Neuronal stem cell (in vitro differentiated cells): ENCODE measurements at places on chromosomes 2 and 18.

GRCh38 chr18:33875029-33875565 is 297.1 kb downstream of the ASXL3 start:
- DNase-seq = no peak

- DNase-seq = no peak
Measured at GRCh38 chr2:17709897-17710296, 43.7 kb downstream of the SMC6 start.

DNA sequence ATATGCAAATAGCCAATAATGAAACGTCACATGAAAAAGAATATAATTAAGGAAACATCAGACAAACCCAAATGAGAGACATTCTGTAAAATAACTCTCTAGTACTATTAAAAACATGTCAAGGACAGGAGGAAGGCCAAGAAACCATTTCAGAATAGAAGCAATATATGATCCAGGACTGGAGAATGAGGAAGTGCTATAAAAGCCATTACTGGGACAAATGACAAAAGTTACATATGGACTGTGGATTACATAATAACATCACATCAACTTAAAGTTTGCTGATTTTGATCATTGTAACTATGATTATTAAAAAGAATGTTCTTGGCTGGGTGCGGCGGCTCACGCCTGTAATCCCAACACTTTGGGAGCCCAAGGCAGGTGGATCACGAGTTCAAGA is 81.3 kb downstream of the CRACDL start:
- no peak for DNase-seq

DNA sequence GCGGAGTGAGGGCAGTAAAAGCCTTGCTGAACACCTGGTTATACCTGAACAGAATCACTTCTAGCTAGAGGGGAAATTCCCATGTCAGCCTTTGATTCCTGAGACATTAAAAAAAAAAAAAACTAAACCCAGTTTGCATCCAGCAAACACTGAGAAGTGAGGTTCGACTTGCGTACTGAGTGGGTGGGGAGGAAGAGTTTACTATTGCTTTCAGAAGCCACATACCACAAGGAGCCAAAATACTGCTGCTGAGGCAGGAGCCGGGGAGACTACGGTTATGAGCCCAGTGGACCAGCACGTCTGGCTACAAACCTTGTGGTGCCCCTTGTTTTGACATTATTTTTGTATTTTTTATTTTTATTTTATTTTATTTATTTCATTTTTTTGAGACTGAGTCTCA is 2.7 kb downstream of the COLEC11 start:
- DNase-seq = no peak

DNA sequence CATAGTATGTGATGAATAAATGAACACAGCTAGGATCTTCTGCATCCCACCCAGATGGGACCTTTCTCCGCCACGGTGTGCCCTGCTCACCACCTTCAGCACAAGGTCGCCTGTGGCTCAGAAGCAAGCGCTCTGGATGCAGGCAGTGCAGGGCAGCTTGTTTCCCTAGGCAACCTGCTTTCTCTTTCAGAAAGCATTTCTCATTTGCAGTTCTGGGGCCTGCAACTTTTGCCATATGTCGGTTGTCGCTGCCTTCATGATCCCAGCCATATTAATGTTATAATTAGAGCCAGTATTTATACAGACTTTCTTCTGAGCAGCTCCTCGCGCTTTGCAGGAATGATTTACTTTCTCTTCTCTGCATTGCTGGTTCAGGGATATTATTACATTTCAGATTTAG is 692.8 kb downstream of the RNF144A start:
- no peak for DNase-seq
